NCI-H1930 (cell line): ENCODE measurements at places on chromosomes 13 and 19.

DNA sequence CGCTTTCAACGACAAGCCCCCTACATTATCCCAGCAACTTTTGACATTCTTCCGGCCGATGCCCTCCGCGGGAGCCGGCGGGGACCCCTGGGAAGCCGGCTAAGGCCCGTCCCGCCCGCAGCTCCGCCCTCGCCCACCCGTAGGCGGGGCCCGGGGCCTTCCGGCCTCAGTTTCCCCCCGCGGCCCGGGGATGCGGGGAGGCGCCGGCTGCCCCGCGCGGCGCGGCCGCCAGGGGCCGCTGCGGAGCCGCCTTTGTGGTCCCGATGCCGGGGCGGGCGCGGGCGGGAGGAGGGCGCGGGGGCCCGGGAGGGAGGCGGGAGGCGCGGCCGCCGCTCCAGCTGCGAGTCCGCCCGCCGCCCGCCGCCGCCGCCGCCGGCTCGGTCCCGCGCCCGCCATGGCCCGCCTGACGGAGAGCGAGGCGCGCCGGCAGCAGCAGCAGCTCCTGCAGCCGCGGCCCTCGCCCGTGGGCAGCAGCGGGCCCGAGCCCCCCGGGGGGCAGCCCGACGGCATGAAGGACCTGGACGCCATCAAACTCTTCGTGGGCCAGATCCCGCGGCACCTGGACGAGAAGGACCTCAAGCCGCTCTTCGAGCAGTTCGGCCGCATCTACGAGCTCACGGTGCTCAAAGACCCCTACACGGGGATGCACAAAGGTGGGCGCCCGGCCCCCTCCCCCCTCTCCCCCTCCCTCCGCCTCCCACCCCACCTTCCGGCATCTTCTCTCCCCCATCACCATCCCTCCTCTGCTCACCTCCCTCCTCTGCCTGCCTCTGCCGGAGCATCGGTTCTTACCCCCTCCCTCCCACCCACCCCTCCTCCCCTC is at the start of gene CELF5:
CELF5 (plus strand) TSS at position 316 of the 823 bp plus-strand sequence; CDS start at position 395, 79 bp downstream.
- peak; percentile 32 for DNase-seq

- DNase-seq: peak; percentile 51
These were observed 9.3 kb downstream of the HOOK2 start for GRCh38 chr19:12766051-12766521.

- no peak for DNase-seq
These were observed 27.6 kb upstream of the NEK3 start for GRCh38 chr13:52187029-52187423.

DNA sequence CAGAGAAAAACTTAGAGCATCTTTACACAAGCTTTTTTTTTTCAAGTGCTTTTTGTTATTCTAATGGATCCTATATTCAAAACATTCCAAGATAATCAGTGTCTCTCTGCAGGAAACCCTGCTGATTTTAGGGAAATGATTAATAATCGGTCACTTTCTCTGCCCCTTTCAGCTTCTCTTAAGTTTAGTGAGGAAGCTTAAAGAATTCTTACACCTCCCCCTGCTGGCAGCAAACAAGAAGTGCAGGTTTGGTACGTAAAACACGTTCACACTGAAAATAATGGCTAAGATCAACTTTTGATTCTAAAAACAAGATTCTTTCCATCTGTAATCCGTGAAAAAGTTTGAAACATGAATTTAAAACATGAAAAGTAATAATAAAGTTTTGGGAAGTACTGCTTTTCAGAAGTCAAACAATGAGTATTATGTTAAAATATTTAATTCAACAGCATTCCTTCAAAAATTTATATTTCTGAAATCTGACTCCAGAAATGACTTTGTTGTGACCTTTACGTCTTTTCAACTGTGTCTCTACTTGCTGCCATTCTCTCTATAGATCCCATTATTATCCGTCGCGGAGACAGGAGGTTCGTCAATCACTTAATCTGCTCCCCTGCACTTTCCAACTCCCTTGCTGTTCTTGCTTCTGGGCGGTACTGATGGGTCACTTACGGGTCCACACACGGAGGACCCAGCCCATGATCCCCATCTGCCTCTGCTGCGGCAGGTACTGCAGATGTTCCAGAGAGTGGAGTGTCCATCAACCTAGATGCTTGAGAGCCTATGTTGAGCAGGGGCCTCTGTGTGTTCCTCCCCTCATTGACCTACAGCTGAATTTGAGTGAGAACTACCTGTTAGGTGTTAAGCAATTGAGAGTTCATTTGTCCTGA is 203.1 kb upstream of the EDNRB start:
- peak; percentile 45 for DNase-seq

DNA sequence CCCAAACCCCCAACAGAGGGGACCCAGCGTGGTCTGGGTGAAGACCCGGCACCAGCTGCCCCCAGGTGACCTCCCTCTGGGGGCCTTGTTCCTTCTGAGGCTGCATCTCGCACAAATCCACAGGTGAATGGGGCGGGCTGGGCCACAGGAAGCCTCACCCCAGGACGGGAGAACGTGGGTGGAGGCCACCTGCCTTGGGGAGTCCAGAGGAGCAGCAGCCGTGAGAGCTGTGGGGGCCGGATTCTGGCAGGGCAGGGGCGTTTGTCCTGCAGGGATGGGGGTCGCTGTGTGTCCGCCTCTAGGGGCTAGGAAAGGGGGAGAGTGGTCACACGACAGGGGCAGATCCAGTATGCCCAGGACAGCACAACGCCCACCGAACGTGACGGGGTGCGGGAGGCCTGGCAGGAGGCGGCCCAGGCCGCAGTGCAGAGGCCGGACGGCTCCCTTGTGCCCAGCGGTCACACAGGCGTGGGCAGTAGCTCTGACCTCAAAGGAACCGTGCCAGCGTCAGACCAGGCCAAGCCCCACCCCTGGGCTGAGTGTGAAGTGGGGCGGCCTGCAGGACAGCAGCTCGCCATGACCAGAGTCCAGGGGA is 6.7 kb downstream of the POLR2E start:
- DNase-seq: no peak

GRCh38 chr13:95955255-95955654 is 97.9 kb downstream of the UGGT2 start:
- DNase-seq: no peak

- no peak for DNase-seq
These were observed 5.2 kb downstream of the AKT2 start for GRCh38 chr19:40279761-40280607.

DNA sequence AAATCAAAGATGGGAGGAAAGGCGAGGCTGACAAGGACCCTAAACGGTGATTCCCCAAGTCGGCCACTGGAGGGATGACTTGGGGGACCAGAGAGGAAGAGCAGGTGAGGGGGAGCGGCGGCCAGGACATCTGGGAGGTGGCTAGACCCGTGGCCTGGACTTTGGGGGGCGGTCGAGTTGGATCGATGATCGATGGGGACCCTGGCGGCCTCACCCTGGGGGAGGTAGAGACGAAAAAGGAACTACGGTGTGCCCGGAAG is 7.7 kb upstream of the CIRBP start:
- DNase-seq: no peak

GRCh38 chr13:100860866-100861265 is 186.3 kb upstream of the TMTC4 start:
- no peak for DNase-seq

- DNase-seq: no peak
These were observed 41.5 kb downstream of the MLLT1 start for GRCh38 chr19:6238256-6238642.

GRCh38 chr19:49094505-49095482 is 9.5 kb downstream of the SNRNP70 start:
- no peak for DNase-seq

- no peak for DNase-seq
These were observed 3.2 kb upstream of the PROZ start for GRCh38 chr13:113155201-113155600.

DNA sequence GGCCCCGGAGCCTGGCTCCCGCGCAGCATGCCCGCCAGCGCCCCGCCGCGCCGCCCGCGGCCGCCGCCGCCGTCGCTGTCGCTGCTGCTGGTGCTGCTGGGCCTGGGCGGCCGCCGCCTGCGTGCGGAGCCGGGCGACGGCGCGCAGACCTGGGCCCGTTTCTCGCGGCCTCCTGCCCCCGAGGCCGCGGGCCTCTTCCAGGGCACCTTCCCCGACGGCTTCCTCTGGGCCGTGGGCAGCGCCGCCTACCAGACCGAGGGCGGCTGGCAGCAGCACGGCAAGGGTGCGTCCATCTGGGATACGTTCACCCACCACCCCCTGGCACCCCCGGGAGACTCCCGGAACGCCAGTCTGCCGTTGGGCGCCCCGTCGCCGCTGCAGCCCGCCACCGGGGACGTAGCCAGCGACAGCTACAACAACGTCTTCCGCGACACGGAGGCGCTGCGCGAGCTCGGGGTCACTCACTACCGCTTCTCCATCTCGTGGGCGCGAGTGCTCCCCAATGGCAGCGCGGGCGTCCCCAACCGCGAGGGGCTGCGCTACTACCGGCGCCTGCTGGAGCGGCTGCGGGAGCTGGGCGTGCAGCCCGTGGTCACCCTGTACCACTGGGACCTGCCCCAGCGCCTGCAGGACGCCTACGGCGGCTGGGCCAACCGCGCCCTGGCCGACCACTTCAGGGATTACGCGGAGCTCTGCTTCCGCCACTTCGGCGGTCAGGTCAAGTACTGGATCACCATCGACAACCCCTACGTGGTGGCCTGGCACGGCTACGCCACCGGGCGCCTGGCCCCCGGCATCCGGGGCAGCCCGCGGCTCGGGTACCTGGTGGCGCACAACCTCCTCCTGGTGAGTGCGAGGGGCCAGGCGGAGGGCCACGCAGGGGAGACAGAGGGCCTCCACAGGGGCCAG is at the start of gene KL:
KL (plus strand) TSS at position 10 of the 909 bp plus-strand sequence; CDS start at position 28, 18 bp downstream.
- no peak for DNase-seq

- DNase-seq: no peak
These were observed at the start of gene CALM3 for GRCh38 chr19:46601318-46602224. CALM3 (plus strand) TSS chr19:46601330; CDS start chr19:46601435, 105 bp downstream.

DNA sequence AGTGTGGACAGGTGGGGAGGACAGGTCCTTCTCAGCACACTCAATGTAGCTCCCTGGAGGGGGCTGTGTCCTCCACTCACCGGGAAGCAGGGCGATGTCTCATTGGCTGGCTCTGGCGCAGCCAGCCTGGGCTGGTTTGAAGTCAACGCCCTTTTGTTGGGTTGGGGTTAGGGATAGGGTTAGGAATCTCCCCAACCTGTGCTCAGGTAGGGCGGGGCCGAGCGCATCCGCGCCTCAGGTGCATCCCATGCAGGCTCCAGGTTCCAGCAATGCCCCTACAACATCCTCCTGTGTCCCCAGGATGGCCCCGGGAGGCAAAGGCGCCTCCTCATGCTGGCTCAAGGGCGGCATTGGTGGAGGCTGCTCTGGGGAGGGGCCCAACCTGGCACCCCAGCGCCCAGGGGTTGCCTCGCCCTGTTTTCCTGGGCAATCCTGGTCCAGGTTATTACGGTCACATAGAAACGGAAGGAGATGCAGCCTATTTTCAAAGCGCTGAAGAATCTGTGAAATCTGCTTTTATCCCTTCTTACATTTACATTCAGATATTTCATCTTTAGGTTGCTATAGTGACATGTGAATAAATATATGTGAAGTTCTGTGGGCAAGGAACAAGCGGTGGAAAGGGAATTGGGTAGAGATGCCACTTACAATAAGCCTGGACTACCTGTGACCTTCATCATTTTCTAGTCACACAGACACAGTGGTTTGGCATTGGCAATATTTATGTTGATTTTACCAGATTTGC is 74.3 kb downstream of the TM9SF2 start:
- no peak for DNase-seq

GRCh38 chr13:92158346-92158745 is 759.9 kb downstream of the GPC5 start:
- DNase-seq: no peak

GRCh38 chr19:39676004-39676403 is 20.3 kb downstream of the LGALS16 start:
- DNase-seq: no peak

DNA sequence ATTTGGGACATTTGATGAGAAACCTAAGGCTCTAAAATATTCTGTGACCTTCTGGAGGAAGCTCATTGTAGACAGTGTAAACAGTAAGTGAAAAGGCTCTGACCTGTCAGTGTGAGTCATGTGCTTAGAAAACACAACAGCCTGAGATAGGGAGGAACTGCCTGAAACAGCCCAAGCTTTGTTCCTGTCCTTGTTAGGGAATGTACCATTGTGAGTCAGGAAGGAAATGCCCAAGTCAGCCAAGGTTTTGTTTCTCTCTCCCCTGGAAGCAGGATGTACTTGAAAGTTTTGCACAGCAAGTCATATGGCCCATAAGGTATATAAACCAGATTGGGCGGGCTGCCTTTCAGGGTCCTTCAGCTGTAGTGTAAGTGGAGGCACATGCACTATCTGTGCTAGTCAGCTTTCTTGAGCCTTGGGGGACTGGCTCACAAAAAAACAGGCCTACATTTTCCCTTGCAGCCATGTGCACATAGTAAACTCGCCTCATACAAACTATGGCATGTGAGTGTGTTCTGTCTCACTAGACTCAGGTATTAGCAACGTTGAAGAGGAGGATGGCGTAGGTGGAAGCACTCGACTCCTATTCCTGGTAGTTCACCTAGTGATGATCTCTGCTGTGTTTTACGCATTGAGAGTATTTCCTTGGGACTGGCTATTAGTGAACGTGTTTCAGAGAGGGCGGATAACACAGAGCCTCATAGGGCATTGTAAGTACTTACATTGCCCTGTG is 141.2 kb upstream of the KLHL1 start:
- DNase-seq: no peak

DNA sequence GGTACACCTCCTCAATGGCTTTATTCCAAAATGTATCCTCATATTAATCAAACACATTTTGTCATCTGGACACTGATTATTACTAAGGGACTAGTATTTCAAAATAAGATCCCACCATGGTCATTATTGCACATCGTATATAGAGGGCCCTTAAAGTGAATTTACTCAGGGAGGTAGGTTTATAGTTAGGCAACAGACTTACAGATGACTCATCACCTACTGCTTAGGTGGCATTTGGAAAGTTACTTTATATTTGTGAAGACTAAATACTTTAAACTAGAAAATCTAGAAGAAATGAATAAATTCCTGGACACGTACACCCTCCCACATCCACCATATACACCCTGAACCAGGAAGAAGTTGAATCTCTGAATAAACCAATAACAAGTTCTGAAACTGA is 353.0 kb downstream of the KCTD12 start:
- no peak for DNase-seq

- DNase-seq: no peak
These were observed 12.2 kb downstream of the ZNF296 start for GRCh38 chr19:45063851-45064801.

DNA sequence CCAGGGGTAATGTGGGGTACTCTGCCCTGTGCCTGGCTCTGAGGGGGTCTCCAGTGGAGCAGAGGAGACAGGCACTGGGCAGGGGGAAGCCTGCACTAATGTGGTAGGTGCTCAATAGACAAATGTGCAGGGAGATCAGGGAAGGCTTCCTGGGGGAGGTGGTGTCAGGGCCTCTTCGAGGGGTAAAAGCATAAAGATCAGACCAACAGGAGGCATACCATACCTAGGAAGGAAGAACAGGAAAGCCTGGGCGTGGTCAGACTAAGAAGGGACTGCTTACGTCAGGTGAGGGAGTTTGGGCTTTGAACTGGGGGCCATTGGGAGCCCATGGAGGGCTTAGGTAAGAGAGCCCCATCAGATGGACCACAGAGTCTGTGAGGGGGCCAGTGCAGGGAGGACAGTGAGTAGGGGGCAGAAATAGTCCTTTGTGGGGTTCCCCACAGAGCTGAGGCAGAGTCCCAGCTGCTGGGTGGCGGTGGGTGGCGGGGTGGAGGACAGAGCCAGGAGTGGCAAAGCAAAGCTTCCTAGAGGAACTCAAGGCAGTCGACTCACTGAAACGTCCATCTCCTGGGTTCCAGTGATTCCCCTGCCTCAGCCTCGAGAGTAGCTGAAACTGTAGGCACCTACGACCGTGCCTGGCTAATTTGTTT is 8.8 kb downstream of the PRR36 start:
- DNase-seq: no peak

GRCh38 chr13:37201081-37201480 is 95.6 kb upstream of the CSNK1A1L start:
- DNase-seq: no peak

GRCh38 chr19:1754636-1755466 is 1.5 kb downstream of the ONECUT3 start:
- DNase-seq: no peak
